ENCODE measurements at places on chromosomes 7 and 10.

DNA sequence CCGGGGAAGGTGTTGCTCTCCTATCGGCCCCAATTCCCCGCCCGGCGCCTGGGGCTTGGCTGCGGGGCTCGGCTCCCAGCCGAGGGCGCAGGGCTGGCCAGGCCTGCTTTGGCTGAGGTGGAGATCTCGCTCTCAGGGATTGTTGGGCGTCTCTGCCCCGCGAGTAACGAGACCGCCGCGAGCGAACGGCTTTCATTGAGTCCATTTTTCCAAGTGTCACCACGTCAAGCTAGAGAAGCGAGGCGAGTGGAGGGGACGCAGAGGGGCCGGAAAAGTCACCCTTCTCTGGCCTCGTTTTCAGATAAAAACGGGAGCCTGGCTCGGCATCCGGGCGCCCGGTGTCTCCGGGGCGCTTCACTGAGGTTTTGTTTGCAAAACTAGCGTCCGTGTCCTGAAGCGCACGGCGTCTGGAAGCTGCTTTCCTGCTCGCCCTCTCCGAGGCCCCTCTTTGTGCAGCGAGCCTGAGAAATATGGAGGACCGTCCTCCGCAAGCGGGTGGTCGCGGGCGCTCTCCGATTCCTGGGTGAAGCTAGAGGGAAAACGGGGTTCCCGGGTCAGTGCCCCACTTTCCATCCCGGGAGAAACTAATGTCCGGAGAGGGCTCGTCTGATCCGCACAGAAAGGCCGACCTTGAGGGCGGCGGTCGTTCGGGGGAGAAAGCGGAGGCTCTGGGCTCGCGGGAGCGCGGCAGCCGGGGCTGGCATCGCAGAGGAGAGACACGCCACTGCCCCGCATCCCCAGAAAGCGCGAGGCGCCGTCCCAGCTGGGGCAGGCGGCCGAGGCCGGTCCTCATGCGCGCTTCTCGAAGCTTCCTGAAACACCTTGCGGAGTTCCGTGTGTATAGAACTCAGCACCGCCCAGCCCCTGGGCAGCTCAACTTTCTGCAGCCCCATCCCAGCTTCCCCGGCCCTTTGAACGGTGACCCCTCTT lies 3.5 kb upstream of the EN2 start:
- DNase-seq, result no peak

GRCh38 chr10:27643301-27643700 lies 102.3 kb downstream of the MKX start:
- DNase-seq, result no peak

DNA sequence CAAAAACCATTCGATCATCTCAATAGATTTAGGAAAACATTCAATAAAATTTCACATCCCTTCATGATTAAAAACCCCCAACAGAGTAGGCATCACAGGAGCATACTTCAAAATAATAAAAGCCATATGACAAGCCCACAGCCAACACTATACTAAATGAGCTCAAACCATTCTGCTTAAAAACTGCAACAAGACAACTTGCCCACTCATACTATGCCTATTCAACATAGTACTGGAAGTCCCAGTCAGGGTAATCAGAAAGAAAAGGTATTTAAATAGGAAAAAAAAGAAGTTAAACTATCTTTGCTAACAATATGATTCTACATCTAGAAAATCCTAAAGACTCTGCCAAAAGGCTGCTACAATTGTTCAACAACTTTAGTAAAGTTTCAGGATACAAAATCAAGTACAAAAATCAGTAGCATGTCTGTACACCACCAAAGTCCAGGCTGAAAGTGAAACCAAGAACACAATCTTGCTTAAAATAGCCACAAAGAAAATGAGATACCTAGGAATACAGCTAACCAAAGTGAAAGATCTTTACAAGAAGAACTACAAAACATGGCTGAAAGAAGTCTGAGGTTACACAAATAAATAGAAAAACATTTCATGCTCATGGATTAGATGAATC lies 882.6 kb downstream of the GRM8 start:
- DNase-seq, result no peak

DNA sequence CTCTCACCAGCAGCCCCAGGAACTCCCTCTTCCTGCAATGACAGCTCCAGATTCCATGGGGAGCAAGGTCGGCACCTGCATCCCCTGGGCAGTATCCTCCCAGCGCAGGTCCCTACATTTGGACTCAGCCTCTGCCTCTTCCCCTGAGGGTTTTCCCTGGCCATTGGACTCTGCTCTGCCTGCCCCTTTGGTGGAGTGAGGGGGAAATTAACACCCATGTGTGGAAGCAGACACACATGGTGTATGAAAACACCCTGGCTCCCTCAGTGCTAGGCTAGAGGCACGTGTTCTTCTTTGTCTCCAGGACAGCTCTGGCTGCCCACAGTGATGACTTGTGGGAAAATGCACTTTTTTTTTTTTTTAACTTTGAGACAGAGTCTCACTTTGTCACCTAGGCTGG lies 8.4 kb downstream of the PRF1 start:
- no peak for DNase-seq

DNA sequence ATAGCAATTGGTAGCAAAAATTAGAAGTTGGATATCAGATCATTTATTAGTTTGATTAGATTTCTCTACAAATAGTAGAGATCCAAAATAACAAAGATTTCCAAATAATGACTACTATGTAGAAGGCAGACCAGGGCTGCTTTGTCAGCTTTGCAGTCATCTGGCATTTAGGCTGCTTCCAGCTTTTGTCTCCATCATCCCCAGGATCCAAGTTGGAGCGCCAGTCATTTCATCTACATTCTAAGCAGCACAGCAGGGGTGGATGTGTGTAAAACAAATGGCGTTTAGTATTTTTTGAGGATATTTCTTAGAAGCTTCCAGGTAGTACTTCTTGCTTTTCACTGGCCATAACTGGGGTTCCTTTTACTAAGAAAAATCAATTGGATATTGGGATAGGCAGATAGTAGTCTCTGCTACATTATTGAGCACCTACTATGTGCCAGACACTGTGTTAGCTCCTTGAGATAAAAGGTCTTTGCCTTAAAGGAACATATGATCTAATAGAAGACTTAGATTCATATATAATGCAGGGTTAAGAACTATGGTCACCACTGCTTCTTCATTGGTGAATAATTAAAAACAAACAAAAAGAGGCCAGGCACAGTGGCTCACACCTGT lies 41.5 kb downstream of the TPST1 start:
- DNase-seq, result no peak

GRCh38 chr10:69640196-69640980 lies 10.3 kb downstream of the FAM241B start:
- DNase-seq, result no peak

DNA sequence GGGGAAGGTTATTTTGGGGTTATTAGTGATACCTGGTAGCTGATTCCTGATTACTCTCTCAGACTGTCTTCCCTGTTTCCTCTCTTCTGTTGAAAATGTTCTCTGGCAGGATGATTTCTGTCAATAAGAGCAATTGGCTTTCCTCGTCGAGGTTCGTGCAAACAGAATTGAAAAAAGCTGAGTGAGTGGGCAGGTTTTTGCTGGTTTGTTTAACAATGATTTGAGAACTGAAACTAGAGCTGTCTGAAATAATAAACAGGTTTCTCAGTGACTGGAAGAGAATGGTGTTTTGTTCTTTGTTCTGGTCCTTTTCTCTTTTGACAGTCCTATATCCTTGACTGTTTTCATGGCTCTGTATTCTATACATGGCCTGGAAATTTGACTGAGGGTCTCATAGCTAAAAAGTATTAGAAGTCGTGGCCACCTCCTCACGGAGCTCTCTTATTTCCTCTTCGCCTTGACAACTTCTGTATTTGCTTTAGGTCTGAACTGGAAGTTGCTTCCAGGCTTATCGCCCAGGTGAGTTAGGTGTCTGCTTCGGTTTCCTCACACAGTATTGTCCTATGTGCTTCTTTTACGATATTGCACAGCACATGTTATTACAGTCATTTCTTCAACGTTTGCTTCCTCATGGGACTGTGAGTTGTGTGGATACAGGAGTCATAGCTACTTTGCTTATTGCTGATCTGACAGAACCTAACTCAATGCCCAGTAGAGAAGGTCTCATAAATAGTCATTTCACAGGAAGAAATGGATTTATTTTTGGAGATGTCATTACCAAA lies 403.6 kb downstream of the NRG3 start:
- DNase-seq, result no peak

DNA sequence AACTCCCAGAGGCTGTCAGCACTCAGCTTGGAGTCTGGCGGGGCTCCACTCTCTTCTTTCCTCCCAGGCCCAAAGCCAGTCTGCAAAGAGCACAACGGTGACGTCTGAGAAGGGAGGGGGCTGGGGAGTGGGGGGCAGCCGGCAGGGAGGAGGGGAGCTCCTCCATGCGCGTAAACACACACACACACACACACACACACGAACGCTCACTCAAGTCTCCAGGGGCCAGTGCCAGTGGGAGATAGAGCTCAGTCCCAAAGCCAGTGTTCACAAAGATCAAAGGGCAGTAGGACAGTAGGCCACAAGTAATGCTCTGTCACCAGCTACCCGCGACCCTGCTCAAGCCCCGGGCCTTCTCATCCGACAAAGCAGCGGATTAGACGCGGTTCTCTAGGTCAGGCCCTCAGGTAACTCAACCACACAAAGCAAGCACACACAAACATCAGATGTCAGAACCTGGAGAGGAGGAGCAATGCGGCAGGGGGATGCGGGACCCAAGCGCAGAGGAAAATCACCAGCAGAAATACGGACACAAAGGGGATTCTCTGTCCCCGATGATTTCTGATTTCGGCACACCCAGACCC lies 19.9 kb downstream of the TCAF1 start:
- DNase-seq, result no peak

DNA sequence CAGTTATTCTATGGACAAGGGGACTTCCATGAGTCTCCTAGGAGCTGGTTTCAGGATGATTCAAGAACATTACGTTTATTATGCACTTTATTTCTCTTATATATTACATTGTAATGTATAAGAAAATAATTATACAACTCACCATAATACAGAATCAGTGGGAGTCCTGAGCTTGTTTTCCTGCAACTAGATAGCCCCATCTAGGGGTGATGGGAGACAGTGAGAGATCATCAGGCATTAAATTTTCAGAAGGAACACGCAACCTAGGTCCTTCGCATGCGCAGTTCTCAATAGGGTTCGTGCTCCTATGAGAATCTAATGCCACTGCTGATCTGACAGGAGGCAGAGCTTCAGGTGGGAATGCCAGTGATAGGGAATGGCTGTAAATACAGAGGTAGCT lies 137.9 kb downstream of the ANKRD30A start:
- DNase-seq, result no peak

GRCh38 chr7:22726907-22727713 lies at the start of gene IL6:
Gene IL6, plus strand, starts transcription at chr7:22727200. Its CDS starts 63 bp downstream, at chr7:22727263.
- DNase-seq, result no peak

DNA sequence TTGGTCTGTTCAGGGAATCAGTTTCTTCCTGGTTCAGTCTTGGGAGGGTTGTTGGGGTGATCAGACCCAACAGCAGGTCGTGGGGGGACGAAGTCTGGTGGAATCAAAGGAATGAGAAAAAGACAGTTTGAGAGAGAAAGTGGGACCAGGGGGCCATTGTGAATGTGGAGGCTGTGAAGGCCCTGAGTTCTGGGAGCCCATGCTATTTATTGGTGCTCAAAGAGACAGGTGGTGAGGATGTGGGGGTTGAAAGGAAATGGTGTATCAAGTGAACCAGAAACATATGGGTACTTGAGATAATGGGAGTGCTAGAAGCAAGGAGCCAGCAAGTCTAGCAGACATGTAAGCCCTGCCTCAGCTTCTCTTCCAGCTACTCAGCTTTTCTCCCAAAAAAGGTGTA lies 84.1 kb downstream of the CCSER2 start:
- DNase-seq, result no peak

Measured in esophagus squamous epithelium (tissue), 5 donors.